ENCODE measurements at places on chromosomes 4 and X. TPM values are rescaled to one million over a fixed set of nuclear protein-coding genes. Genes with fewer than 3 reads are reported as not detected.

Gene USP17L5
- not detected for total RNA-seq

Gene LANCL3
- total RNA-seq: 0.24 TPM

Gene WDR17
- total RNA-seq: 5.1 TPM

Gene PHOX2B
- not detected for total RNA-seq

Gene XPNPEP2
- total RNA-seq: 0.11 TPM

Gene RBM46
- 0.62 TPM for total RNA-seq

Gene QRFPR
- total RNA-seq: not detected

Gene GRIA3
- 2.8 TPM for total RNA-seq

DNA sequence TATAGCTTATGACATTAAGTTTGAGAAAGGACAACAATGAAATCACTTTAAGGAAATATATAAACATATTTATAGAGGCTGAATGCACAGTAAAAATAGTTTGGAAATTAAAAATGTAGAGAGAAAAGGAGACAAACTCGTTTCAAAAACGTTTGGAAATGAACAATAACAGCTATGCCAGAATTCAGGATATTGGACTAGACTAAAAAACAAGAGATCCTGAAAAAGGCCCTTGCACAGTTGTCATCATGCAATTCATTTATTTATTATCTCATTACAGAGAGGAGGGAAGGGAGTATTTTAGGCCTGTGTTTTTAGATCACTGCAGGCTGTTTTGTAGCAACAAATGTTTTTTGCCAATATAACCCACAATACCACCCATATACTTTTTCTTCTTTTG, 527.2 kb downstream of the ADGRL3 start:
- DNase-seq: no peak
- no peaks in the 10 kb centered on the region for H3K36me3 ChIP-seq

GRCh38 chr4:12084690-12085089, 656.0 kb upstream of the HS3ST1 start:
- no peak for DNase-seq
- no peaks in the 10 kb centered on the region for H3K4me1 ChIP-seq
- H3K27ac ChIP-seq: no peak overlapping the region
- no peaks in the 10 kb centered on the region for H3K36me3 ChIP-seq
- no peak overlapping the region for H3K4me3 ChIP-seq

DNA sequence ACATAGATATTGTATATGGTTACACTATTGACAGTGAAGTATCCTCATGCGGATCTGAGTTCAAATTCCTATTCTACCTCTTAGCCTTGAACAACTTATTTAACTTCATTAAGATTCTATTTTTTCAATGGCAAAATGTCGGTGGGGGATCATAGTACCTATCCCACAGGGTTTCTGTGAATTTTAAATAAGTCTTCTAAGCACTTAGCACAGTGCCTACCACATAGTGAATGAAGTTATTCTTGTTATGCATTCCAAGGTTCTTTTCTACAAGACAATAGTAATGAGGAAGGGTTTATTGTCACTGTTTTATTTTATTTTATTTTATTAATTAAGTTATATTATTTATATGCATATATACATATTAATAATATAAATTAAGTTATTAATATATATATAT, 8.8 kb upstream of the ENAM start:
- H3K27ac ChIP-seq: no peak overlapping the region
- no peaks in the 10 kb centered on the region for H3K36me3 ChIP-seq
- no peaks in the 10 kb centered on the region for H3K27me3 ChIP-seq

GRCh38 chr4:166657261-166657660, 577.0 kb downstream of the SPOCK3 start:
- DNase-seq: no peak
- no peak overlapping the region for H3K4me3 ChIP-seq
- H3K27ac ChIP-seq: no peak overlapping the region

- H3K4me3 ChIP-seq: no peak overlapping the region
- H3K27me3 ChIP-seq: no peaks in the 10 kb centered on the region
- H3K36me3 ChIP-seq: no peaks in the 10 kb centered on the region
- no peak overlapping the region for H3K27ac ChIP-seq
- DNase-seq: no peak
- peaks cover 6% of the 10 kb centered on the region for H3K4me1 ChIP-seq
Measured at GRCh38 chrX:13892856-13893255, 76.0 kb upstream of the GPM6B start.

GRCh38 chrX:35166023-35166422, 223.4 kb downstream of the FAM47B start:
- no peaks in the 10 kb centered on the region for H3K27me3 ChIP-seq
- DNase-seq: no peak
- H3K4me3 ChIP-seq: no peak overlapping the region
- H3K4me1 ChIP-seq: peaks cover 2% of the 10 kb centered on the region
- no peaks in the 10 kb centered on the region for H3K36me3 ChIP-seq
- no peak overlapping the region for H3K27ac ChIP-seq

DNA sequence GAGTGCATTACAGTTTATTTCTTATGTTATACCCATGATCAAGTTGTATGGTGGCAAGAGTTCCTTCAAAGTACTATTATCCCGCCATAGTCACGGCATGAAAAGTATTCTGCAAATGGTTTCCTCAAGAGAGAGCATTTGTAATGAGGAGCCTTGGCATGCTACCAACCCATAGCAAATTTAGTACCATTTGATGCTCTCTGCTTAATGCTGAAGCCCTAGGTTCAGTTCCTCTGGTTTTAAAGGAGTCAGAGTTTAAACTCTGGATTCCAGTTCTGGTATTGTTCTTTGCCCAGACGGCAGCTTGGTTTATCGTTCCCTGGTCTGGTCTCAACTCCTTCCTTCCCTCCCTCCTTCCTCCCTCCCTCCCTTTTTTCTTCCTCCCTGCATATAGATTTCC, 371.3 kb downstream of the BMPR1B start:
- no peak for DNase-seq
- H3K36me3 ChIP-seq: peaks cover 20% of the 10 kb centered on the region
- H3K4me3 ChIP-seq: no peak overlapping the region
- H3K27ac ChIP-seq: no peak overlapping the region
- H3K27me3 ChIP-seq: no peaks in the 10 kb centered on the region
- peaks cover 2% of the 10 kb centered on the region for H3K4me1 ChIP-seq

GRCh38 chrX:63470506-63470905, 119.4 kb upstream of the SPIN4 start:
- H3K27ac ChIP-seq: no peak overlapping the region
- no peak for DNase-seq
- no peaks in the 10 kb centered on the region for H3K4me1 ChIP-seq
- no peaks in the 10 kb centered on the region for H3K27me3 ChIP-seq

GRCh38 chr4:73843369-73843768, 6.9 kb downstream of the CXCL6 start:
- H3K27ac ChIP-seq: no peak overlapping the region
- no peak for DNase-seq
- H3K36me3 ChIP-seq: no peaks in the 10 kb centered on the region
- H3K4me1 ChIP-seq: no peaks in the 10 kb centered on the region
- H3K27me3 ChIP-seq: peaks cover 18% of the 10 kb centered on the region

DNA sequence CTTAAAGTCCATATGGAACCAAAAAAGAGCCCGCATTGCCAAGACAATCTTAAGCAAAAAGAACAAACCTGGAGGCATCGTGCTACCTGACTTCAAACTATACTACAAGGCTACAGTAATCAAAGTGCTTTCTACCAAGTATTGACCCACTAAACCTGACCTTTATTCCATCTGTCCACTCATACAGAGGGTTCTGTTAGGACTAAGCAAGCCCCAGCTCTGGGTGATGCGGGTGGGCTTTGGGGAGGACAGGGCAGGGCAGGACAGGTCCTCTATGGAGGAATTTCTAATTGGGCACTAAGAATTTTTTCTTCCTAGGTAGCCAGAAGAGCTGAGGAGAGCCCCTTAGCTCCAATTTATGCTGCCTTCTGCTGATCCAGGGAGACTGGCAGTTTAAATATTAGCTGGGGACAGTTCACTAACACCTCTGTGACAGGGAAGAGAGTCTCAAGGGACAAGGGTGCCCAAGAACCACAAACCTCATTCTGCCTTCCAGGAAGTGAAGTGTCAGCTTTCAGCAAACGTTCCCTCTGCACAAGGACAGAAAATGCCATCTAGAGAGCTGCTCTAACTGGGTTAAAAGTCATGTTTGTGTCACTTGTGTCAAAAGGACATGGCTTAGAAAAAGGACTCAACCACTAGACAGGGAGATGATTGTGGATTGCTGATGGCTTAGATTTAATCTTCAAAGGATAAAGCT, 143.2 kb downstream of the KIT start:
- H3K36me3 ChIP-seq: no peaks in the 10 kb centered on the region
- H3K27ac ChIP-seq: no peak overlapping the region
- H3K4me1 ChIP-seq: peaks cover 2% of the 10 kb centered on the region
- DNase-seq: no peak
- no peaks in the 10 kb centered on the region for H3K27me3 ChIP-seq

GRCh38 chr4:176065435-176066291, at the start of gene WDR17:
Gene WDR17 (plus strand): TSS chr4:176065841. CDS start chr4:176111581, 45,740 bp downstream.
- peaks cover 8% of the 10 kb centered on the region for H3K4me1 ChIP-seq
- no peaks in the 10 kb centered on the region for H3K27me3 ChIP-seq
- peak; percentile 90 for DNase-seq
- peak within 1 kb of the TSS; percentile 91 for H3K4me3 ChIP-seq

DNA sequence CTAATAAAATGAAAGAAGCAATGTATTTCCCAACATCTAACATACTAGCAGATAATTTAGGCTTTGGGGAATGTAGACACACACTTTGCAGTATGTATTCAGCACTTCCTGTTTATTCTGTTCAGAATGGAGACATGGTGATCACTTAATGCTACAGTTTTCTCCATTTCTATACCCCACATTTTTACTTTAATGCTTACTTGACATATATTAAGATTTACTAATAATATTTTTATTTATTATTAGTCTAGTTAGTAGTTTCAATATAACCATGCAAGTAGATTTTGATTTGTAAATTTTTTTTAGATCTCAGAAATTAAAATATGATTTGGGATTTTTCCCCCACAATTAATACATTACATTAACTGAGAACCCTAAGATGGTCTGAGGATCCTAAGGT, 98.4 kb downstream of the PRSS12 start:
- no peak for DNase-seq
- H3K27me3 ChIP-seq: no peaks in the 10 kb centered on the region
- no peak overlapping the region for H3K4me3 ChIP-seq
- H3K27ac ChIP-seq: no peak overlapping the region
- no peaks in the 10 kb centered on the region for H3K36me3 ChIP-seq

All from progenitor cell of endocrine pancreas (in vitro differentiated cells).